NCI-H1417 treated with DMSO at 0.1 percent for 48 hours (cell line): ENCODE measurements at places on chromosomes 4 and X.
A peak's percentile ranks its signal among the peaks of the same experiment; 100 is the strongest.

- no peak for DNase-seq
Measured at GRCh38 chr4:15455290-15455689, 14.4 kb upstream of the CC2D2A start.

GRCh38 chr4:151573945-151574344 lies 165.0 kb downstream of the FHIP1A start:
- DNase-seq = no peak

DNA sequence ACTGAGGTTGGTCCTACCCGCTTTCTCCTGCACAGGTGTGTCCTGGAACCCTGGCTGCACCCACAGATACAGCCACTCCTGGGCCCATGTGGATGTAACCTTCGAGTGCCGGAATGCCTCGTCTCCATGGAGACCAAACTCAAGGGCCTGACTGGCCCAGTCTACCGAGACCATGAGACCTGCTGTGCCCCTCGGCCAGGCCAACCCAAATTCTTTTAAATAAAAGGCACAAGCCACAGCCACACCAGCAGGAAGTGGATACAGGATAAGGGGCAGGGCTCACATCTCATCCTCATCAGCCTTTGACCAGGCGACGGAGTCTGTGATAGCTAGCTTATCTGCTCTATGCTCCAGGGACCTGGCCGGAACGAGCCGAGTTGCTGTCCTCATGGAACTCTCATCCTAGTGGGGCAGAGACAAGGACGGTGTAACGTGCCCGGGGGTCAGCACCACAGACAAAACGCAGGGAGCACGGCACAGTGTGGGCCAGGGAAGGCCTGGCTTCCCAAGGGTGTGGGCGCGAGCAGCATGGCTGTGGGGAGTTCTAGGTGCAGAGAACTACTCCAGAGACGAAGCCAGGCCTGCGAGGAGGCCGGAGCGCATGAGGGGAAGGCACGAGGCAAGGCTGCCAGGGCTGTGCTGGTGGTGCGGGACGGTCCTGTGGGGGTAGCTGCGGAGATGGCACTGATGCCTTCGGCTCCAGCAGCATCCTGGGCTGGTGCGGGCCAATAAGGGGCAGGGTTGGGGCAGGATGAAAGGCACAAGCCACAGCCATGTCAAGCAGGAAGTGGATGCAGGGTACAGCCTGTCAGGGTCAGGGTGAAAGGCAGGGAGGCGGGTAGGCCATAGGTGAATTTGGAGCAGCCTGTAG lies 22.7 kb downstream of the NOP14 start:
- DNase-seq = no peak

DNA sequence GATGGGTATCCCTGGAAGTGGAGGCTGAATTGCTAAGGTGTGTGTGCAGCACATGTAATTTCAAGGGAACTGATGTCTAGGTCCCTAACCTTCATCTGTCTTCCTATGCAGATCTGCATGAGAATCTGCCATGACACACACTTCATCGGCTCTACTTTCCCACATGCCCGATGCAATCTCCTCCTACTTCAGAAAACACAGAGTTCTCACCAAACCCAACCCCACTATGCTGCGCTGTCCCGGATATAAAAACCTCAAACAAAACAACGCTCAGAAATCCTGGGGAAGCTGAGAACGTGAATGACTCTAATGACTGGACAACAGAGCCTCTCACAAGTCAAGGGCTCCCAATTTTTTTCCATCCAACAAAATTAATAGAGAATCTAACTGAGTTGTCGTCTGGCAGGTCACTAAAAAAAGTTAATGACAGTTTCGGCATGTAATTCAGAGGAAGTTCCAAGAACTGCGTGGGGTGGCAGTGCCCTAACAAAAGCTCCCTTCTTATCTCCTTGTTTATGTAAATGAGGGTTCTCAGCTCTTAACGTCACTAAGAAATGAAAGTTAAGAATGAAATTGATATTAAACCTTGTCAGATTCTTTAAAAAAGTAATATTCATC lies 39.0 kb downstream of the STX18 start:
- DNase-seq = no peak

- no peak for DNase-seq
Measured at GRCh38 chrX:104195489-104196084, 29.3 kb downstream of the FAM199X start.

DNA sequence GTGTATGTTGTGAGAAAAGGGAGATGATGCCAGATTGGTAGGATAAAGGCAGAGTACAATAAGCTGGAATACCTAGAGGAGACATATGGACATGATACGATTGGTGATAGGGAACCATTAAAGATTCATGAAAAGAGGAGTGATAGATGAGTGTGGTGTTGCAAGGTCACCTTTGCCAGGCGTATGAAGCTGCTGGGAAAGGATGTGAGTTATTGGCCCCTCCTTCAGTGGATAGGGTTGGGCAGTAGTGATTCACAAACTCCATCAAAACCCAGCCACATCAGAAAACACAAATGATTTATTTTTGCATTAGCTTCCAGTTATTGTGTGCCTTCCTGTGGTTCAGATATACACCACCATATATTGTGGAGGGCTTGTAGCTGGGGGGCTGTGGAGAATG lies 34.3 kb downstream of the TMEM164 start:
- no peak for DNase-seq

GRCh38 chr4:135267148-135267865 lies 1065.7 kb upstream of the PABPC4L start:
- no peak for DNase-seq

- DNase-seq = peak; percentile 47
Measured at GRCh38 chr4:89056953-89057398, at the start of gene FAM13A. TSS of gene FAM13A (minus strand) at chr4:89057185. CDS start at chr4:89056964, 221 bp downstream.

DNA sequence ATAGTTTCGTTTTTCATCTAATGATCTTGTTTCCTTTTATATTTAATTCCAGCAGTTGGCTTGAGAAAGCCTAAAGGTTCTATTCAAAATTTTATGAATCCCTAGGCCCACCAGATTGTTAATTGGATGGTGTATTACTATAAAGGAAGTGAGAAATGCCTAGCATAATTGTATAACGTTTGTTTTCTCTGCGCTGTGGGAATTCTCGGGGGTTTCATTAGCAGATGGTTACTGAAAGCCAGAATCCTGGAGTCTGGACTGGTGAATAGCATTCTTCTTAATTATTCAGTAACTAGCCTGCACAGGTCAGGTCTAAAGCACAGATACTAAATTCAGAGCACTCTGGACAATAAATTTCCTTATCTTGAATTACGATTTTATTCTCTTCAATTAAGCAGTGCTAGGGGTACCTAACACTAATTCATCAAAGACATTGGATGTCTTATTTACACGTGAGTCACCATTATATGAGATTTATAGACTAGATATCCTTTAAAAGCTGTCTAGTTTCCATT lies 459.4 kb downstream of the DTHD1 start:
- no peak for DNase-seq

DNA sequence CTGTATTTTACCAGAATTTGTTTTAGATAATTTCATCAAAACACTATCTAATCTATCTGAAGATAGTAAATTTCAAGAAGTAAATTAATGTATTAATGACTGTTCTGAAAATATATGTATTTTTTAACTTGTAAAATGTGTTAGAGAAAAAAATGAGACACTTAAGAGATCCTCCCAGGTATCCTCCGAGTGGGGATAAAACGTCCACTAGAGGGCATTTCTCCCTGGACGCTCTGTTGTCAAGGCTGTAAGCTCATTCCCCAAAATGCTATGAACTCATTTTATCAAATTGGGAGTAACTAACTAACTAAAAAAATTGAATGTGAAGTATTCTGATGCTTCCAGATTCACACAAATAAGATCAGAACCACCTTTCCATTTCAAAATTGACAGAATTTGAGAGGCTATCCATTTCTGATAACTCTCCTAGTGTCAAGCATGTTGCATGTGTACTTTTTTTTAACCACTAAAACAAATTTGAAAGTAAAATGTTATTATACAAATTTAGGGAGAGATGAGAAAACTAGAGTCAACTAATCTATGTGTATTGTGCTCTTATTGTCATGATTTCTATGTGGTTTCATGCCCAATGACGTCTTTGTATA lies 337.3 kb upstream of the HS3ST1 start:
- no peak for DNase-seq

DNA sequence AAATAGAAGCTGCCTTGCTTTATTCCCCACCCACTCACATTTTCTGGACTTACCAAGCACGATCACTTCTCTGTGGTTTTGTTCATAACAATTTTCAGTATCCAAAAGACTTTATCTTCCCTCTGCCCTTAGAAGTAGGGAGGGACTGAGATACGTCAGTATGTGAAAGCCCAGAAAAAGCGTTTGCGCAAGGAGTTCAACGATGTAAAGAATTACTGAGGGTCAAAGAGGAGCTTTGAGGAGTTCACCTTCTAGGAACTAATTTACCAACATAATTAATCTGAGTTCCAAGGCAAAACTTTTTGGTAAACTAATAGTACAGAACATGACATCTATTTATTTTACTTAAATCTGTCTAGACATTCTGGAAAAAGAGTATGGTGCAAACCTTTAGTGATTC lies 84.6 kb downstream of the MBNL3 start:
- DNase-seq = no peak

GRCh38 chr4:138185859-138186645 lies 56.1 kb downstream of the SLC7A11 start:
- no peak for DNase-seq

GRCh38 chr4:148216866-148217814 lies 225.1 kb downstream of the NR3C2 start:
- no peak for DNase-seq

- no peak for DNase-seq
Measured at GRCh38 chrX:148958901-148959300, 458.5 kb downstream of the AFF2 start.

DNA sequence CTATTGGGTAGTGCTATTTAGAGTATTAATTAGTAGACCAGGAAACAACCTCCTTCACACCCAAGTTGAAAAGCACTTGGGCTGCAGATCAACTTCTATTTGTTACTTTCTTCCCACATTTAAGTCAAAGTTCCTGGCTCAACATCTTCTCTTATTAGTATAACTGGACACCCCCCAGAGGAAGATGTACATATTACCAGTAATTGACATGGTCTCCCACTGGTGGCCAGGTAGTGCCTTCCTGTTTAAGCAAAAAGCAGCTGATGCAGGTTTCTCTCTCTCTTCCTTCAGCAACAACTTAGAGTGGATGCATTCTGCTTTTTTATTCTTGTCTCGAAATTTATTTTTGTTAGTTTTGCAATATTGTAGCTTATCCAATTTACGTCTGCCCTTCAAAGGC lies 438.1 kb downstream of the GBA3 start:
- no peak for DNase-seq

- no peak for DNase-seq
Measured at GRCh38 chr4:25842229-25842845, 20.5 kb downstream of the SEL1L3 start.

DNA sequence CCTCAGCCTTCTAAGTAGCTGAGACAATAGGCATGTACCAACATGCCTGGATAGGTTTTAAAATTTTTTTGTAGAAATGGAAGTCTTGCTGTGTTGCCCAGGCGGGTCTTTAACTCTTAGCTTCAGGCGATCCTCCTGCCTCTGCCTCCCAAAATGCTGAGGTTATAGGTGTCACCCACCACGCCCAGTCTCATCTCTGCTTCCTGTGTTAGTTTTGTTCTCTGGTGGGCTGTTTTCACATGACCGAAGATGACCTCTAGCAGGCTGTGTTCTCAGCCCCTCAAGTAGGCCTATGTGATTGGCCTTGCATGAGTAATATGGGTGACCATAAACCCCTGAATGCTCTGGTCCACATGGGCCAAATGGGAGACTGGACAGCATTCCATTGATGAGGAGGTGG lies 56.8 kb upstream of the MSANTD1 start:
- no peak for DNase-seq

DNA sequence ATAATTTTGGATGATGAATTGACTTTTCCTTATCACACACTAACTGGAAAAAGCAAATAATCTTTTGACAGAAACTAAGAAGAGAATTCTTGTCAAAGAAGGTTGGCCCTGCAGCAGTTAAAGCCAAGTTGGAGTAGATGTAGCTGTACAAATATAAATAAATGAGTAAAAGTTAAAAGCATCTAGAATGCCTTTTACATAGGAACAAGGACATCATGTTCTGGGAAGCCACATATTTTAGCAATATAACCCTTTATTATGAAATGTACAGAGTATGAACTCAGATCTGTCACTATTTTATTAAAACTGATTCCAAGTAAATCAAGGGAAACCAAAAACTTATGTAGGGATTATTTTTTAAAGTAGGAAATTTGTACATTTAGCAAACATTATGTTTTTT lies 269.4 kb upstream of the FAT4 start:
- DNase-seq = no peak

DNA sequence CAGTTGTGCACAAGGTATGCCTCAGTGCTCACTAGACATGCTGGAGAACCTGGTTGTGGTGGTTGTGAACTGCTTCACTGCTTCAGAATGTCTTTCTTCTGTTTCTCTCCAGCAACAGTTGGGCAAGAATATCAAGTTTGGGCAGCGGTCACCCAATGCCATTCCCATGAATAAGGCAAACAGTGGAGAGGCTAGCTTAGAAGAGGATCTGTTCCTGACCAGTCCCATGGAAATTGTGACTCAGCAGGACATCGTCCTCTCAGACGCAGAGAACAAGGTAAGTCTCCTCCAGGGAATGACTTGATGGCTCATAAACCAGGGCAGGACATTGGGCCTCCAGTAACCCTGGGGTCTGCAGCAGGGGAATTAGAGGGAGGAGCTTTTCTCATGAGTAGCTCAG lies 79.9 kb downstream of the AASDH start:
- DNase-seq = no peak

GRCh38 chrX:111100191-111100590 lies 4.2 kb downstream of the PAK3 start:
- DNase-seq = no peak

DNA sequence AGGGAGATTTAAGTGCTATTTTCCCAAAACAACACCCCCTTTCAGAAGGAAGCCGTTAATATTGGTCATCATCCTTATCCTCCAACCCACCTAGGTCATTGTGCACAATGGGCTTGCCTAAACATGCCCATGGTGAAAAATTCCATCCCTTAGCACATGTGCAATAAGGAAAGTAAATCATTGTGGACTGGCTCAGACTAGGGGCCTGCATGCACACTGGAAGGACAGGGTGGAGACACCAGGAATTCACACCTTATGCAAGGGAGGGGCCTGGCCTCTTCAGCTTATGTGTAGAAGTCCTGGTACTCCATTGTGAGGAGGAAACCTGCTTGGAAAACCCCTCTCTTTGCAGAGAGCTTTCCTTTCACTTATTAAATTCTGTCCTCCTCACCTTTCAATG lies 311.4 kb upstream of the NDST4 start:
- no peak for DNase-seq

- no peak for DNase-seq
Measured at GRCh38 chr4:81084634-81085033, 54.1 kb downstream of the BMP3 start.
